ENCODE measurements at places on chromosomes 6 and 20.

DNA sequence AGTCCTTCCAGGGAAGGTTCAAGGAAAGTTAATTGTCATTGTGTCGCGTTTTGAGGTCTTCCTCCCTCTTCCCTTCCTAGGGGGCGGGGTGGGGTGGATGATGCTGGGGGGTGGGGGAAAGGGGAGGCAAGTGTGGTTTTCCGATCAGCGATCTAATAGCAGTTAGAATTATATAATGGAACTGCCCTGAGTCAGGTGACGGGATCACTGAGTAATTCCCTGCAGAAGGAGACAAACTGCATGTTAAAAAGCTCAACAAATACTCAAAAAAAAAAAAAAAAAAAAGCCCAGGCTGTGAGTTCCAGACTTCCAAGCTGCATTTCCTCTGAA lies 240.4 kb downstream of the PHACTR1 start:
- no peak for DNase-seq

- DNase-seq: no peak
Observed at GRCh38 chr6:134436281-134436815, 118.4 kb upstream of the SGK1 start.

GRCh38 chr6:84466511-84466910 lies 239.1 kb upstream of the CEP162 start:
- no peak for DNase-seq

- no peak for DNase-seq
Observed at GRCh38 chr6:45557454-45557853, 179.7 kb upstream of the SUPT3H start.

DNA sequence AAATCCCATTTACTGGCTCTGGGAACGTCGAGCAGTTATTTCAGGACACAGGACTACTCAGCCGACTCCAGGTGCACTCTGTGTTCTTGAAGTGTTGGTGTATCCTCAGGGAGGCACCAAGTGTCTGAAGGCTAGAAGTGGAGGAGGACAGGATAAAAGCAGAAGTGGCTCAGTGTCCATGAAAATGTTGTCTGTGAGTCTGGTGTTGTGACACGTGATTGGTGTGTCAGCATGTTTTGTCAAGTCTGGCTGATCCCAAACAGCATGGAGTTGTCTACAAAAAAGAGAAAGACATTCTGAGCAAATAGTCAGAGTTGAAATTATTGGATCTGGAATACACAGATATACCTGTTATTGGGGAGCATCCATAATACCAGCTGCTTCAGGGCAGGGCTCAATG lies 30.3 kb downstream of the SCGN start:
- no peak for DNase-seq

- DNase-seq: no peak
Observed at GRCh38 chr6:32298632-32299336, 72.9 kb downstream of the TSBP1 start.

- DNase-seq: no peak
Observed at GRCh38 chr6:14759976-14760672, 485.7 kb upstream of the JARID2 start.

GRCh38 chr6:157152556-157152955 lies 170.8 kb downstream of the TMEM242 start:
- DNase-seq: no peak

GRCh38 chr6:111970426-111970825 lies 83.5 kb upstream of the CCN6 start:
- no peak for DNase-seq

- DNase-seq: no peak
Observed at GRCh38 chr20:61307686-61308476, 55.8 kb downstream of the CDH4 start.

DNA sequence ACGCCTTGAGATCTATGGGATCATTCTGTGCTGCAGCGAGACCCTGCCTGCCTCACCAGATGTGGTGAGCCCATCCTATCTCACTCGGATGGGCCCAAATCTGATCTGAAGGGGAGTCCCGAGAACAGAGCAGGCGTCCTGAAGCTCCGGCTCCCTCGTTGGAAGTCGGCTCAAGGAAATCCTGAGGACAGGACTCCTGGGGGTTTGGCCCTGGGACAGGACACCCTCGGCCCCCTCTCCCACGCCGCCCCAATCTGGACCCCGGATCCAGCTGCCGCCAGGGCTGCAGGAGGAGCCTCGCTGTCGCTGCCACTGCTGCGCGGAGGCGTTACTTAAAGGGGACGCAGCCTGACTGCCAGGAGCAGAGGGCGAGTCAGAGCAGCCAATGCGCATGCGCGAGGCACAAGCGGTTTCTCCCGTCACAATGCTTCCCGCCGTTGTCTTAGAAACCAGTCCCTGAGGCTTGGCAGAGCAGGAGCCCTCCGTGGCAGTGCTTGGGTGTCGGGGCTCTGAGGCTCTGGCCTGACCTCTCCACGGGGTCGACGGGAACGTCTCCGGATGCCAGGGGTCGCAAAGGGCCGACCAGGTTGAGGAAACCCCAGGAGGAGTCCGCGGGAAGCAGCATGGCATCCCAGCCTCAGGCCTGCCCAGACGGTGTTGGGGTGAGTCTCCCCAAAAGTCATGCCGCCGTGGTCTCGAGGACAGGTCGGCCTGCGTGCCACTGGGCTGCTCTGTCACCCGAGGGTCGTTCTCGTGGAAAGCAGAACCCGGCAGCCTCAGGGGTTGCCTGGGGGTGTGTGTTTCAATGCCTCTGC lies 1567.8 kb upstream of the DEFB115 start:
- no peak for DNase-seq

DNA sequence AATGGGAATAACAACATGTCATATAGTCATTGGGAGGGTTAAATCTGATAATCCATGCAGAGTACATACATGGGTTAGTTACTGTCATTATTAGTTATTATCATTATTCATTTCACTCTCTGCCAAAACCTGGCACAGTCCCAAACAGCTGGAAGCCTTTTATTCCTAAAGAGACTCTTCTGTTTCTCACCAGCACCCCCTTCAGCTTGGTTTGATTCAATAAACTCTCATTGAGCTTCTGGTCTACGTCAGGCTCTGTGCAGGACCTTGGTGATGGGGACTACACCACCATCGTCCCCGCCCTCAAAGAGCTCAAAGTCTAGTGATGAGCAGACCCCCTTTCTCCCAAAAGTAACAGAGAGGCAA lies 2.3 kb downstream of the KCNK15 start:
- DNase-seq: no peak

DNA sequence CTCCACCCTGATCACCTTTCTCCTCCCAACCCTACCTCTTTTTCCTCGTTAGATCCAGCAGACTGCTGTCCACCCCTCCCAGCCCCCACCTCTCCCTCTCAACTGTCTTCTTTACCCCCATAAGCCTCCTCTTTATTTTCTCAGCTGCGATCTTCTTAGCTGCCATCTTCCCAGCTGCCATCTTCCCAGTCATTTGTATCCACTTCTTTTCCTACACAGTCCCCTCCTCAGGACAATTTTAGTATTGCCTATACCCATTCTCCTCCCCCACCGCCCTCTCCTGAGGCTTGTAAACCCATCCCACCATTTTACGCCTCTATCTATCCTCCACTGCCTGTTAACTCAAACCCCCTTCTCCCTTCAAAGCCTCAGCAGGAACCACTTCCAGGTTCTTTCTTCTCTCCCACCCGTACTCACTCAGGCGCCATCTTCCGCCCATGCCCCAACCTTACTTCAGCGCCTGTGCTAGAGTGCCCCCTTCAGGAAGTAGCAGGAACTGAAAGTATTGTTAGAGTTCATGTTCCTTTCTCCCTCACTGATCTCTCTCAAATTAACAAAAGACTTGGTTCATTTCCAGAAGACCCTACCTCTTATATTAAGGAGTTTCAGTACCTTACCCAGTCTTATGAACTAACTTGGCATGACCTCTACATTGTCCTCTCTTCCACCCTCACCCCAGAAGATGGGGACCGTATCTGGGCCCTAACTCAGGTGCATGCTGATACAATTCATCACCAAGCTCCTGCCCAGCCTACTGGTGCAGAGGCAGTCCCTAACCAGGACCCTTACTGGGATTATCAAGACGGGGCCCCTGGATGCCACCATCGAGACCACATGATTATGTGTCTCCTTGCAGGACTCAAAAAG lies 236.0 kb downstream of the ADGRG6 start:
- no peak for DNase-seq

DNA sequence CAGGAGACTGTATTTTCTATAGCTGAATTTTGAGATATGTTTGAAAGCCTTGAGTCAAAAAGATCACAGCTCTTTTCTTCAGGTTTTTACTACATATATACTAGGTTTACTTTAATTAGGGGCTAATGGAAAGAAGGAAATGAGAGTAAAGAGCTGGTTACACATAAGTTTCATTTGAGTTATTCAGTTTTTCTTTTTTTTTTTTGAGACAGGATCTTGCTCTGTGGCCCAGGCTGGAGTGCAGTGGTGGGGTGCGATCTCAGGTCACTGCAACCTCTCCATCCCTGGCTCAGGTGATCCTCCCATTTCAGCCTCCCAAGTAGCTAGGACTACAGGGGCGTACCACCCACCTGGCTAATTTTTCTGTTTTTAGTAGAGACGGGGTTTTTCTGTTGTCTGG lies 4.8 kb downstream of the ARFGEF2 start:
- DNase-seq: no peak

DNA sequence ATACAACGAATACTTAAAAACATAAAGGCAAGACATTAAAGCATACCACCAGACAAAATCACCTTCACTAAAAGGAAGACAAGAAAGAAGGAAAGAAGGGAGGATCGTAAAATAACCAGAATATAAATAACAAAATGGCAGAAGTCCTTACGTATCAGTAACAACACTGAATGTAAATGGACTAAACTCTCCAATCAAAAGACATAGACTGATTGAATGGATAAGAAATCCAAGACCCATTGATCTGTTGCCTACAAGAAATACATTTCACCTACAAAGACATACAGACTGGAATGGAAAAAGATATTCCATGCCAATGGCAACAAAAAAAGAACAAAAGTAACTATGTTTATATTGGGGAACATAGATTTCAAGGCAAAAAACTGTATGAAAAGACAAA lies 74.1 kb downstream of the LMBRD1 start:
- no peak for DNase-seq

GRCh38 chr6:121354764-121355163 lies 20.5 kb upstream of the TBC1D32 start:
- DNase-seq: no peak

DNA sequence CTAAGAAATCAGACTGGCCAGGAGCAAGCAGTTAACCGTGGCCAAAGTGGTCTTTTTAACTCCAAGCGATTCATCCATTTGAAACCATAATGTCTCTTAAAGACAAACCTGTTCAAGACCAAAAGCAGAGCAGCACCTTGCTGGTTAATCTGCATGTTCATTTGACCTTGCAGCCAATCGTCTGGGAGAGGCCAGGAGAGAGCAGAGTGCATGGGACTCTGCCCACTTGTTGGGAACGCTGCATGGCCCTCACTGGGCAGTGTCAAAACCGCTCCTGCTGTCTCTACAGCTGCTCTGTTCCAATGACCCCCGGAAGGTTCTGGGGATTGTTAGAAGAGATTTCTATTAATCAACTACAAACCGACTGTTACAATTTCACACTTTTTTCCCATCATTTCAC lies 79.6 kb downstream of the OLIG3 start:
- no peak for DNase-seq

DNA sequence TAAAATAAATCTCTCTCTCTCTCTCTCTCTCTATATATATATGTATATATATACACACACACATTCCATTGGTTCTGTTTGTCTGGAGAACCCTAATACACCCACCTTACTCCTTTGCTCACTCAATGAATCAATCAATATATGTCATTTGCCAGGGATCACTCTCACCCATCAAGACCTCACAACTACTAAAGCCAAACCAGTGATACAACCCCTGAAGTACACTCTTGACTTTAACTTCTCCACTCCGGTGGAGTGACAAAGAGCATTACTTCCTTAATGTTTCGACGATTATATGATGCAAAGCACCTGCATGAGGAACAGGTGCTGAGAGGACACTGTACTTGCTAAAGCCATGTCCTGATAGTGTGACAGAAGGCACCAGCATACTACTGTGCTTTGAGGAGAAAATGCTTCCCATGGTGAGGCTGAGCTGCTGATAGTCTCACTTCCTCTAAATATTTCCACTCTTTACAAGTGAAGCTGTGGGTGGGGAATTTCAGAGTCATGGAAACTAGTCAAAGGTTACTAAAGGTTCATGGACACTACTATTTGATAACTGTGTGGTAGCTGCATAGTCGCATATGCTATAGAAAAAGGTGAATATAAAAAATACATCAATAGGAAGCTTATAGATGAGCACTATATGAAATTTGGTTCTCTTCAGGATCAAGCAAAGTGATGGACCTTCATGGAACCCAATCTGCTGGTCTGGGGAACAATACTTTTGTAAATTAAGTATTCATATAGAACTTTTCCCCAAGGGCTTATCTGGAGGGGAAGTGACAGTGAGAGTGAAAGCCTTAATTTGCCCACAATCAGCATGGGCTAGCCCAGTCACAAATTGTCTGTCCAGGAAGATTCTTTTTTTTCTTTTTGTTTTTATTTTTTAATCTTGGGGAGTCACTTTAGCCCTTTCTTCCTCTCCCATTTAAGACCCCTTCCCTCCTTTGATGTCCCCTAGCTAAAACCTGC lies 141.9 kb upstream of the NEDD9 start:
- no peak for DNase-seq

DNA sequence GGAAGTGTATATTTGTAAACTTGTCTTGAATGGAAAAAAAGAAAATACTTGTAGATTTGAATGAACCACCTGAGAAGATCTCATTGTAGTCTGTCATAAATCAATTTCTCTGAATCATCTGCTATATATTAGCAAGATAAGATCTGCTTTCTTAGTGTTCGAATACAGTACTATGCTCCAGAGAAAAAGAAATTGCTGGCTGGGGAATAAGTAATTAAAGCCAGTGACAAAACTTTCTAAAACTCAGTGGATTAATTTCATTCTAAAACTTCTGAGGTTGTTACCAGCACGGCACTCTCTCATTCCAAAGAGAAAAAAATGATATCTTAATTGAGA lies 22.4 kb upstream of the MROH8 start:
- DNase-seq: no peak

- DNase-seq: no peak
Observed at GRCh38 chr20:61330441-61330840, 78.4 kb downstream of the CDH4 start.

- DNase-seq: peak; percentile 29
Observed at GRCh38 chr6:13261464-13261994, 66.8 kb downstream of the TBC1D7 start.

- DNase-seq: no peak
Observed at GRCh38 chr20:10065154-10065833, 30.5 kb downstream of the ANKEF1 start.

DNA sequence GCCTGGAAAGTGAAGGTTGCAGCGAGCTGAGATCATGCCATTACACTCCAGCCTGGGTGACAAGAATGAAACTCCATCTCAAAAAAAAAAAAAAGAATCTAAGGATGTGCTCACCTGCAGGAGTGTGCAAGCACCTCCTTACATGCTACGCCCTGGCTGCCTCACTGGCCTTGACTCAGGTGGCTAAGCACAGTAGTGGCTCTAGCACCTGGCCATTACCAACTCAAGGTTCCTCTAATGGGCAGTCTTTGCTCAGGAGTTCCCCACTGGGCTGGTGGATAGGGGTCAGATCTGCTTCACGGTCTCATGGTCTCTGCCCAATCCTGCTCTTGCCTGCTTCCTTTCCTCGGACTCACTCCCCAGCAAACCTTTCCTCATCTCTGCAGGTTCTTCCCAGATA lies 39.7 kb downstream of the KCNK17 start:
- no peak for DNase-seq
